Caco-2 (cell line): ENCODE measurements at places on chromosomes 16 and 17. TPM values are rescaled to one million over a fixed set of nuclear protein-coding genes. Genes with fewer than 3 reads are reported as not detected.

Gene DNAH2
- total RNA-seq = 1.9 and 2.8 TPM in 2 replicates

Gene HSD17B2
- 5.1 and 5.2 TPM in 2 replicates for total RNA-seq

GRCh38 chr17:19418251-19418992, 7.4 kb downstream of the RNF112 start:
- no peak for DNase-seq
- no peak overlapping the region for H3K4me3 ChIP-seq
- H3K4me1 ChIP-seq = no peaks in the 10 kb centered on the region
- H3K27ac ChIP-seq = no peak overlapping the region

DNA sequence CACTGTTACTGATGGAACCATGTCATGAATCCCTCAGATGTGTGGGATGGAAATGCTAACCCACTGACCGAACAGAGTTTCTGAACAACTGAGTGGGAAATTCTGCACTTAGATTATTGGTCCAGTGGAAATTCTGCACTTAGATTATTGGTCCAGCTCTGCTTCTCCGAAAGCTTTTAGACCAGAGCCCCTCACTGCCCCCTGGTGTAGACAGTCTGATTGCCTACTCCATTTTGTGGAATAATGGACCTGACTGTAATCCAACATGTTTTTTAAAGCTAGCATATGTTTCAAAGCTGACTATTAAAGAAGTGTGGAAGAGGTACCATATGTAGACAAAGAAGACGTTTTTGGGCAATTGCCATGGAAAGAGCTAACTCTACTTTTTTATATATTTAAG, 50.3 kb upstream of the TBX2 start:
- DNase-seq = no peak
- H3K27ac ChIP-seq = no peak overlapping the region
- no peaks in the 10 kb centered on the region for H3K36me3 ChIP-seq
- no peaks in the 10 kb centered on the region for H3K27me3 ChIP-seq
- no peaks in the 10 kb centered on the region for H3K4me1 ChIP-seq

DNA sequence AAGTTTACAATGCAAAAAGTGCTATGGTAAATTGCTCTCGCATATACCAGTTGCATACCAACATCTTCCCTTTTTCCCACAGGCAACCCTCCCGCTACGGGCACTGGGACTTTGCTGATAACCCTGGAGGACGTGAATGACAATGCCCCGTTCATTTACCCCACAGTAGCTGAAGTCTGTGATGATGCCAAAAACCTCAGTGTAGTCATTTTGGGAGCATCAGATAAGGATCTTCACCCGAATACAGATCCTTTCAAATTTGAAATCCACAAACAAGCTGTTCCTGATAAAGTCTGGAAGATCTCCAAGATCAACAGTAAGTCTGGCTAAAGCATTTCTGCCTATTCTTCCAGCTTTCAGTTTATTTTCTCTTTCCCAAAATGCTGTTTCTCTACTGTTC, 27.9 kb upstream of the HSBP1 start:
- no peaks in the 10 kb centered on the region for H3K27me3 ChIP-seq
- H3K4me3 ChIP-seq = no peak overlapping the region
- no peaks in the 10 kb centered on the region; the same call in 1 of the 2 replicates for H3K36me3 ChIP-seq
- no peaks in the 10 kb centered on the region for H3K4me1 ChIP-seq
